ENCODE measurements at places on chromosomes 1 and 21. TPM values are rescaled to one million over a fixed set of nuclear protein-coding genes. Genes with fewer than 3 reads are reported as not detected.
A peak's percentile ranks its signal among the peaks of the same experiment; 100 is the strongest.

- no peak overlapping the region for H3K4me3 ChIP-seq
- no peak overlapping the region for H3K27ac ChIP-seq
- DNase-seq = no peak
Observed at GRCh38 chr1:116075990-116076389, 35.2 kb upstream of the MAB21L3 start.

DNA sequence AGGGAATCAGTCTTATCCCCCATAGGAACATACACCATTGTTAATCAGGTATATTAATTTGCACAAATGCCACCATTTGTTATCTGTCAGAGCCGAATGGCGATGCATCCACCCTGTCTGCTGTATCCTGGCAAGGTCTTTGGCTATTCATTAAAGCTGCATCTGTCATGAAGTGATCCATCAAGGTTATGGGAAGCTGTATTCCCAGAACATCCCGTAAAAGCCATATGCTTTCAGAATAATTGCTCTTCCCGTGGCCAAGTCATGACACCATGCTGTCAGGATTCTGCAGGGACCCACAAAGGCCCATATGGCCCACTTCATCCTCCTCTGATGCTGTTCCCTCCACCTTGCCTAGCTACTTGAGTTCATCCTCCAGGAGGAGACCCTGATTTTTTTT is 103.9 kb downstream of the RAVER2 start:
- H3K4me1 ChIP-seq = peaks cover 2% of the 10 kb centered on the region
- H3K27me3 ChIP-seq = no peaks in the 10 kb centered on the region
- DNase-seq = no peak

DNA sequence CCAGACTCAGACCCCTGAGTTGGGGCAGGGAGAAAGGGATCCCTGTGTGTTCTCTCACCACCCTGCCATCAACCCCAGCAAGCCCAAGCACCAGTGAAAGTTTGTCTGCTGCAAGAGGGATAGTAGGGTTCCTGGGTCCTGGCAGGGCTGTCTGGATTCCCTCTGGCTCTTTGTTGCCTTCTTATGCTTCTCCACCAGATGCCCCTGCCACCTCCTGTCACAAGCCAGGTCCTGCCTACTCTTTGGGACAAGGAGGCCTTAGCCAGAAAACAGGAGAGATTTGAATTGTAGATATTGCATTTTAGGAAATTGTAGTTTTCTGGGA is 21.7 kb downstream of the UBE2T start:
- peaks cover 9% of the 10 kb centered on the region for H3K27me3 ChIP-seq
- DNase-seq = peak; percentile 42
- no peak overlapping the region for H3K27ac ChIP-seq

KRTAP7-1 gene
- total RNA-seq = not detected

GRCh38 chr21:26107429-26107828 is 63.1 kb downstream of the APP start:
- no peak overlapping the region for H3K27ac ChIP-seq
- peaks cover 14% of the 10 kb centered on the region for H3K4me1 ChIP-seq
- no peaks in the 10 kb centered on the region for H3K27me3 ChIP-seq

Measured in osteocyte (in vitro differentiated cells).